ENCODE measurements at places on chromosomes 13 and 19. TPM values are rescaled to one million over a fixed set of nuclear protein-coding genes. Genes with fewer than 3 reads are reported as not detected.

FNDC3A gene
- total RNA-seq: 16.6 TPM

SOHLH2 gene
- total RNA-seq: 0.33 TPM

- no peak for DNase-seq
Observed at GRCh38 chr13:21034603-21035191, 26.7 kb downstream of the LATS2 start.

DNA sequence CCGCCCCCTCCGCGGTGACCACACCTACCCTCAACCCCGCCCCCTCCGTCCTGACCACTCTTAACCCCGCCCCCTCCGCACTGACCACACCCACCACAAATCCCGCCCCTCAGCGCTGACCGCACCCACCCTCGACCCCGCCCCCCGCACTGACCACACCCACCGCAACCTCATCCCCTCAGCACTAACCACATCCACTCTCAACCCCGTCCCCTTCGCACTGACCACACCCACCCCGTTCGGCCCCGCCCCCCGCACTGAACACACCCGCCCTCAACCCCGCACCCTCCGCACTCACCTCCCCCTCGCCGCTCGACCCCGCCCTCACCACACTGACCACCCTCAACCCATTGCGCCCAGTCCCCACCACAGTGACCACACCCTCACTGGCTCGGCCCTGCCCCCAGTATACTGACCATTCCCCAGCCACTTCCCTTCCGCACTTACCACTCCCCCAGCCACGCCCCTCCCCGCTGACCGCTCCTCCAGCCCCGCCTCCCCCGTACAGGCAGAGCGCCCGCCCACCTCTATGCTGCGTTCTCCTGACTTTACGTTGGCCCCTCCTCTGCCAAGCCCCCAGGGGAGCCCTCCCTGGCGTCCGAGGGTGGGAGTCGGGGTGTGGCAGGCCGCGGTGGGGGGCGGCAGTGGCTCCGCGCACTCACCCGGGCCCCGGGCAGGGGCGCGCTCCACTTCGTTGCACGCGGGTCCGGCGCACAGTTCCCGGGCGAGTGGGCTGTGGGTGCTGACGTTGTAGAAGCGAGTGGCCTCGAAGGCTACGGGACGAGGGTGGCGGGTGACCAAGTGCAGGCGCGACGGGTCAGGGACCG lies 8.4 kb downstream of the F2RL3 start:
- DNase-seq: peak; percentile 36
